Effector memory CD8-positive, alpha-beta T cell (primary cell): ENCODE measurements at places on chromosomes 2 and 18.
A peak's percentile ranks its signal among the peaks of the same experiment; 100 is the strongest.

DNA sequence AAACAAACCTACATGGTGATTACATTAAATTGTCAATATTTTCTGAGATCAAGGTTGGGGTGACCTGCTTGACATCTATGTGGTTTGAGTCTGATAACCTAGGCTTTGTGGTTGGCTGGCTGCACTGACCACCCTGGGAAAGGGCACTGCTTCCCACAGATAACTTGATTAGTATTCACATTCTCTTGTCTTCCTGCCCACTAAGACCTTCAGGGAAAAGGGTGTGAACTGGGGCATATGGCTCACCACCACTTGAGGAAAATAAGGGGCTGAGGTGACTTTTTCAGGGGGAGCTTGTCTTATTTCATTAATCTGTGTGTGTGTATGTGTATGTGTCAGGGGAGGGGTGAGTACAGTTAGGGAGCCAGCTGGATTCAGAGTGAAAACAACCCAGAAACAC, 1.5 kb downstream of the SMYD1 start:
- no peak for DNase-seq

- DNase-seq: no peak
Observed at GRCh38 chr2:135840601-135841000, 3.6 kb upstream of the LCT start.

GRCh38 chr2:127025359-127026166, 81.4 kb downstream of the BIN1 start:
- DNase-seq: peak; percentile 75

DNA sequence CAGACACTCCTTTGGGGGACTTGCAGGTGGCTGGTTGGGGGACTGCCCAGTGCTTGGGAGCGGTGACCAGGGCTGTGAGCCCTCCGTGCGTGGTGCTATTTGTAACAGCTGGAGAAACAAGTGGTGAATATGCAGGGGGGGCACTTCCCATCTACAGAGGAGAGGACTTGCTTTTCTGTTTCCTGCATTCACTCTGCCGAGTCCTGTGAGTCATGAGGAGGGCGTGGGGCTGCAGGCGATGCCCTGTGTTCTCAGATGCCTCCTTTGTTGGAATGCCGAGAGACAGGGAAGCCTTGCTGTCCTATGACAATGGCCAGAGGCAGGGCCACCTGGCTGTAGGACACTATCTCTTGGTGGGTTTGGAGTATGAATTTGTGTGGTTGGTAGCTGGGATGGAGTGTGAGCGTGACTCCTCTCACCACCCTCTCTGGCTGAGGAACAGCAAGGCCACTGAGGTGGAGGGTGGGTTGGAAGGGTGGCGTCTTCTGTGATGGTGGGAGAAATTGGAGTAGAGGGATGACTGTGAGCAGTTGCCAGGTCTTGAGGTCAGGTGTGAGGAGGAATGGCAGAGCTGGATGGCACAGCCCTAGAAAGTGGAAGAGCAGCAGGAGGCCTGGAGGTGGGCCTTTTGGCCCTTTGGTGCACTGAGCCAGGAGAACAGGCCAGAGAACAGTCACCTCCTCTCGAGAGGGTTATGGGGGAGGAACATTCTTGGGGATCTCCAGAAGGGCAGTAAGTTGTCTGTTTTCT, 24.3 kb downstream of the FHOD3 start:
- DNase-seq: no peak

- no peak for DNase-seq
Observed at GRCh38 chr2:14363976-14364375, 268.5 kb upstream of the LRATD1 start.
